Activated T-cell treated with anti-CD3 and anti-CD28 coated beads for 1 hour (primary cell): ENCODE measurements at places on chromosomes 3 and 15.

- no peak for DNase-seq
Measured at GRCh38 chr3:71973274-71974030, 188.5 kb upstream of the PROK2 start.

GRCh38 chr15:97966924-97967620 lies 6.6 kb downstream of the ARRDC4 start:
- DNase-seq, result no peak

DNA sequence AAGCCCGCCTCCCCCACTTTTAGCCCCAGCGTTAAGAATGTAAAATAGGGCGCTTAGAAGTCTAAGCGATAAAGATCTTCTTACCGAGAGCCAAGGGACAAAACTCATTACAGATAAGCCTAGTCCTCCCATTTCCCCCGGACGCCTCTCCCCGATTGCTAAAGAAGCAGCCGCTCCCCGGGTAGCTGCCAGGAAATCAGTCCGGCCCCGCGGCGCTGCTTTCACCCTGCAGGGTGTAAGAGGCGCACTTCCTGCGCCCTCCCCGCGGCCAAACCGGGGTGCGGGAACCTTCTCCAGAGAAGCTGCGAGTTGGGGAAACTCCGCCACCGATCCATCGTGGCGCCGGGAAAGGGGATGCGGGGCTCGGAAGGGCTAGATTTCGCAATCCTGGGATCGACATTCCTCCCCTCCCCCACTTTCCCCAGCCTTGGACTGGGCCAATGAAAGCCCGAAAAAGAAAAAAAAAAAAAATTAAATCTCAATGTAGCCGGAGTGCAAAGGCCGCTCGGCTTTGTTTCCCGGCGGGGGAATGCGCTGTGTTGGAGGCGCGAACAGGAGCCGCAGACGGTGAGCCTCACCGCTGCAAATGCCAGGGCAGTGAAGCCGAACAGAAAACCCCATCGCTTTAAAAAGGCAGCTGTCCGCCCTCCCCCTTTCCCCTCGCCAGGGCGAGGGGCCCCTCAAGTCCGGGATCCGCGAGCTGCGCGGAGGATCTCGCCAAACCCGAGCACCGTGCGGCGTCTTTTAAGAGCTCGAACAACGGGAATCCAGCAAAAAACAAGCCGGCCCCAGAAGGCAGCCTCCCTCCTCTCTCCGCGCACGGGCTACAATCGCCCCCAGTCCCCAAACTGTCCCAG lies 626 bp upstream of the PTPRG start:
- no peak for DNase-seq

DNA sequence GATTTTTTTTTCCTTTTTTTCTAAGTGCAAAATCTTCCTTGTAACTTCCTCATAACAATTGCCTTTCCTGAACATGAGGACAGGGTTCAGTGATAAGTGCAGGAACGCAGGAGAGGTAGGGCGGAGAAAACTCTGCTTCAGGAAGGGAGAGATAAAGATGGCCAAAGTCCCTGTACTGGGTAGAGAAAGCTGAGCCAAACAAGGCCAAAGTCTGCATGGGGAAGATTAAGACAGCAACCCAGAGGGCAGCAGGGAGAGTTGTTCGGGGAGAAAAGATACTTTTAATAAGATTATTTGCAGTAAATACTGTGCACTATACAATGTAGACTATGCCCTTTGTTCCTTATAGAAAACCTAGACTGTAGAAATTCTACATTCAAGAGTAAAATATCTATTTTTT lies 55.4 kb upstream of the LRRFIP2 start:
- no peak for DNase-seq
